HCT116 (cell line): ENCODE measurements at places on chromosomes 4 and X.
A peak's percentile ranks its signal among the peaks of the same experiment; 100 is the strongest.

GRCh38 chr4:39873823-39874222 lies 103.9 kb downstream of the PDS5A start:
- no peak for DNase-seq

DNA sequence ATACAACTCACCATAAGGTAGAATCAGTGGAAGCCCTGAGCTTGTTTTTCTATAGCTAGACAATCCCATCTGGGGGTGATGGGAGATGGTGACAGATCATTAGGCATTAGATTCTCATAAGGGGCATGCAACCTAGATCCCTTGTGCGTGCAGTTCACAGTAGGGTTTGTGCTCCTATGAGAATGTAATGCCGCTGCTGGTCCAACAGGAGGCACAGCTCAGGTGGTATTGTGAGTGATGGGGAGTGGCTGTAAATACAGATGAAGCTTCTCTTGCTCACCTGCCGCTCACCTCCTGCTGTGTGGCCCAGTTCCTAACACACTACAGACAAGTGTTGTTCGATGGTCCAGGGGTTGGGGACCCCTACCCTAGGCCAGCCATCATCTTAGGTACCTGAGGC lies 5.9 kb upstream of the GATB start:
- peak; percentile 6 for DNase-seq

GRCh38 chr4:128232719-128233118 lies 54.9 kb downstream of the PGRMC2 start:
- DNase-seq = no peak

- DNase-seq = no peak
Observed at GRCh38 chr4:10687526-10687925, 3.0 kb upstream of the CLNK start.

- DNase-seq = no peak
Observed at GRCh38 chrX:79270401-79270800, 96.7 kb downstream of the ITM2A start.

DNA sequence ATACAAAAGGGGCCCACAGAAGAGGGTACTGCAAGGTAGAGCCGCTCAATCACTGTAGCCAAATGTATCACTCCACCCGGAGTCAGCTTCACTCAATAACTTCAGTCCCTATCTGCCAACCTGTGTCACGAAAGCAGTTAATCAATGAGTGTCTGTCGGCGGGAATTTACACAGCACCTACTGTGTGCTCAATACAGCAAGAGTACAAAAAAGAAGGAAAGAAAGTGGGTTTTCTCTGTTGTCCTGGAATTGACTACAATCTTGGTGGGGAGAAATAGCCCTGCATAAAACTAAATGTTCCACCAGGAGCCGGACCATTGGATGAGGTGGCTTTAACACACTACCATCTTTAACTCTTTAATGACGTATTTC lies 780 bp upstream of the NKRF start:
- DNase-seq = no peak

DNA sequence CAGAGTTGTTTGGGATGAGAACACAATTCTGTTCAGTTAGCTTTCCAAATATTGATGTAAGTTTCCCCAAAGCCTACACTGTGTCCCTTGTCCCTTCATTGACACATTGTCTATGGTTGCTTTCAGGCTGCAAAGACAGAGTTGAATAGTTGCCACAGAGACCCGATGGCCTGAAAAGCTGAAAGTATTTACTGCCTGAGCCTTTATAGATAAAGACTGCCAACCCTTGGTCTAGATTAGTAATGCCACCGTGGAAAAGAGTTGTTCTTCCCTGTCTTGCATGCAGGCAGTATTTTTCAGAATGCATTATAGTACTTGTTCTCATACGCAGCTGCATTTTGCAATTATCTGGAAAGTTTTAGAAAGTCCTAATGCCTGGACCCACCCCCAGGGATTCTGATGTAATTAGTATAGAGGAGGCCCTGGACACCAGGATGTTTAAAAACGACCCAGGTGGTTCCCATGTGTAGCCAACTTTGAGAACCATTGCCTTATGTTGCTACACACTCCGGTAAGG lies 180.8 kb downstream of the FRMPD4 start:
- DNase-seq = no peak

DNA sequence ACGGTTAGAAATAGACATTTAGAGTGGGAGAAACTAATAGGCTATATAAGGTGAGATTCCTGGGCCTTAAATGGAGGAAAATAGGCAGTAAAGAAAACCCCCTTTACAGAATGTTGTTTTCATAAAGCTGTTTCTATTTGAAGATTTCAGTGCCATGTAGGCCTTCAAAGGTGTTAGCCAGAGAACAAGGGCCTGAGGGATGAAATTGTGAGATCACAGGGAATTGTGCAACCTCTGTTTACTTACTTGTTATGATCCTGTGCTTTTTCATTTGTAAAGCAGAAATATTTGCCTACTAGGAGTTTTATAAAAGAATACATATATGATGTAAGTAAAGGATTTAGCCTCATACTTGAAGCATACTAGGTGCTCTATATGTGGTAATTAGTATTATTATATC lies 272.9 kb upstream of the ARX start:
- DNase-seq = no peak

DNA sequence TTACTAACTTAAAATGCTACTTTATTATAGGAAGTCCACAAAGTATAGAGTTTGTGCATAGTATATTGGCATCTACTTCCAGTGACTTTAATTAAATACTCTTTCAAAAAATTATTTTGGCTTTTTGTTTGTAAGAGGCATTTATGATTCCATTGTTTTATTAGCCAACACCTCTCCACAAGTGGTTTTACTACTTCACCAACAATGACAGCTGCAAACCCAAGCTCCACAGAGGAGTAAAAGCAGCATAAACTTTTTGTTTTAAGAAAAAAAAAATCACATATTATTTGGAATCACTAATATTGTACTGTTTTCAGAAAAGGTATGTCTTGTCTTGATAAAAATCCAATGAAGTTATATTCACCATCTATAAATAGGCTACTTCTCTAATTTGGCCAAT lies 88.5 kb downstream of the FIP1L1 start:
- DNase-seq = no peak

GRCh38 chrX:25156323-25156722 lies 140.6 kb upstream of the ARX start:
- no peak for DNase-seq
